NCI-H510A (cell line): ENCODE measurements at places on chromosomes 7 and 10.

DNA sequence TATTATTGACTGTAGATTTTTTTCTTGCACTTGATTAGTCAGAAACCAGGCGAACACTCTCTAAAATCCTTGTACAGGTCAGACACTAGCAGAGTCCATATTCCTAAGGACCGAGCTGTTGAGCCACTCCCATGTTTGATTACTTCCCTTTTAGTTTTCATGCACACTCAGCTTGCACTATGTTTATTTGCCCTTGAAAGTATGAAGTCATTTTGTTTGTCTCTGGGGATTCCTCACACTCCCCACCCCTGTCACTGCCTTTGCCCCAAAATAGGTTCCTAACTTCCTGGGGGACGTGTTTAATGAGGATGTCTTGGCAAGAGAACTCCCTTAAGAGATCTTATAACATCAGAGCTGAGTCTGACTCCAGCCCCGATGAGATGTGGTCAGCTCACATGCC, 182.1 kb downstream of the EVX1 start:
- no peak for DNase-seq

GRCh38 chr10:114140036-114140435, 34.0 kb downstream of the CCDC186 start:
- no peak for DNase-seq

GRCh38 chr7:36272567-36273269, 116.9 kb upstream of the ANLN start:
- peak; percentile 9 for DNase-seq

DNA sequence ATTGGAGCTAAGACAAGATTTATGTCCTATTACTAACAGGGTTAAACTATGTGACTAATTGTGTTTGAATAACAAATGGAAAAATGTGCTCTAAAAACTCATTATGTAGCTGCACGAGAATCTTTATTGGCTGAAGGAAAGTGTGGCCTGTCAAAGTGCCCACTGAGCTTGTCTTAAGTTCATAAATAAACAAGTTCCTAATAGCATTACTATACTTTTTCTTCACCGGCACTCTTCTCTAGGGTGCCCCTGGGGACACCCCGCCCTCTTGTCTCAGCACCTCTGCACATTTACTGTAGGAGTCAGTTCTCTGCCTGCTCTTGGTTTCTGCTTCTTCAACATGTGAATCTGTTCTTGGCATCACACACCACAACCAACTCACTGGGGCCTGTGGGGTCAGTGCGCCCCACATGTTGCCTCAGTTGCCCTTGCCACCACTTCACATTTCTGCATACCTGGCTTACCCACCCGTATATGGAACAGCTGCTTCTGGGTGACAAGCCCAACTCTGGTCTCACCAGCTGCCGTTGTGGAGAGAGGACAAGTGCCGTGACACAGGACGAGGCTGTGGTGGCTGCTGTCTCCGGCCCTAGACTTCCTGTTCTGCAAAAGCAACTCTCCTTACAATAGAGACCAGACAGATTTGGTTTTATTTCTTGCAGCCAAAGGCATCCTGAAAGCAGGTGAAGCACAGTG, 96.3 kb upstream of the DDC start:
- no peak for DNase-seq

- DNase-seq, result no peak
Observed at GRCh38 chr7:7798510-7798909, 80.1 kb upstream of the RPA3 start.

- no peak for DNase-seq
Observed at GRCh38 chr10:37535459-37536246, 321.8 kb downstream of the ZNF248 start.
